Skin of body (tissue), 3 donors: ENCODE measurements at places on chromosomes 3 and 15. TPM values are rescaled to one million over a fixed set of nuclear protein-coding genes. Genes with fewer than 3 reads are reported as not detected.

CDHR4 gene
- not detected for total RNA-seq

PLA2G4D gene
- total RNA-seq = 4.8 TPM

SEC22C gene
- total RNA-seq = 31.2 TPM

PIGBOS1 gene
- total RNA-seq = 8.0 TPM

CPN2 gene
- total RNA-seq = 0.10 TPM

C3orf85 gene
- total RNA-seq = not detected

PLA2G4E gene
- 33.8 TPM for total RNA-seq

CLDN1 gene
- 115 TPM for total RNA-seq

SST gene
- total RNA-seq = 0.89 TPM

RYR3 gene
- 6.3 TPM for total RNA-seq

DHX30 gene
- 42.4 TPM for total RNA-seq

MCF2L2 gene
- 0.89 TPM for total RNA-seq
